Iris pigment epithelial cell (primary cell): ENCODE measurements at places on chromosomes 5 and 9.
A peak's percentile ranks its signal among the peaks of the same experiment; 100 is the strongest.

- DNase-seq: no peak
Measured at GRCh38 chr9:134406366-134407120, 80.3 kb downstream of the RXRA start.

- DNase-seq: no peak
Measured at GRCh38 chr9:114084282-114085073, 6.4 kb upstream of the AMBP start.

DNA sequence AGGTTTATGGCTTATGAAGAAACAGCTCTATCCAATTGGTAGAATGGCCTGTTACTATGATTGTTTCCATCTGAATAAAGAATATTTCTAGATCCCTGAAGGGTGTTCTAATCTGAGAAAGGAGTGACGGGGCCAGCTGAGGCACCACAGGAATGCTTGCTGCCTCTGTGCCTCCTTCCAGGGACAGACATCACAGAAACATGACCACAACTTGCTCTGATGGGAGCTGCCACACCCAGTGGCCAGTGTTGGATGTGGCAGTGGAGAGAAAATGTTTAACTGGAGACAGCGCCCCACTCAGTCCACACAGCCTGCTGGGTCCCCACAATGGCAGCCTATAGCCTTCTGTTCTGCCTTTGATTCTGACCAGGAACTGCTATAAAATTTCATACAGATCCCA, 38.6 kb upstream of the TESK1 start:
- no peak for DNase-seq

DNA sequence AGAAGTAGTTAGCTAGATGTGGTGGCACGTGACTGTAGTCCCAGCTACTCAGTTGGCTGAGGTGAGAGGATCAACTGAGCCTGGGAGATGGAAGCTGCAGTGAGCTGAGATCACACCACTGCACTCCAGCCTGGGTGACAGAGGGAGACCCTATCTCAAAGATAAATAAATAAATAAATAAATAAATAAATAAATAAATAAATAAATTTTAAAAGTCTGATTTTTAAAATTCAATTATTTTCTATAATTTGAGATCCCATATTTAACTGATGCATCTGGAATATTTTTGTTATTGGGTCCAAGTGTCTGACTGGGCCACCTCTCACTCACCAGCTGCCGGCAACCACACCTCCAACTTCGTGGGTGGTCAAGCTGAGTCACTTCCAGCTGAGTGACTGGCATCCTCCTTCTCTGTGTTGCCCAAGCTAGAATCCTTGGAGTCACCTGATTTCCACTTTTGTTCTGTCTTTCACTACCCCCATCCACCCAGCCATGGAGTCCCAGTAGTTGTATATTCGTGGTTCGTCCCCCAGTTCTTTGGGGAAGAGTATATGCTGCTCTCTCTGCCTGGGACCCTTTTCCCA, 70.9 kb downstream of the EGFLAM start:
- DNase-seq: peak; percentile 17

DNA sequence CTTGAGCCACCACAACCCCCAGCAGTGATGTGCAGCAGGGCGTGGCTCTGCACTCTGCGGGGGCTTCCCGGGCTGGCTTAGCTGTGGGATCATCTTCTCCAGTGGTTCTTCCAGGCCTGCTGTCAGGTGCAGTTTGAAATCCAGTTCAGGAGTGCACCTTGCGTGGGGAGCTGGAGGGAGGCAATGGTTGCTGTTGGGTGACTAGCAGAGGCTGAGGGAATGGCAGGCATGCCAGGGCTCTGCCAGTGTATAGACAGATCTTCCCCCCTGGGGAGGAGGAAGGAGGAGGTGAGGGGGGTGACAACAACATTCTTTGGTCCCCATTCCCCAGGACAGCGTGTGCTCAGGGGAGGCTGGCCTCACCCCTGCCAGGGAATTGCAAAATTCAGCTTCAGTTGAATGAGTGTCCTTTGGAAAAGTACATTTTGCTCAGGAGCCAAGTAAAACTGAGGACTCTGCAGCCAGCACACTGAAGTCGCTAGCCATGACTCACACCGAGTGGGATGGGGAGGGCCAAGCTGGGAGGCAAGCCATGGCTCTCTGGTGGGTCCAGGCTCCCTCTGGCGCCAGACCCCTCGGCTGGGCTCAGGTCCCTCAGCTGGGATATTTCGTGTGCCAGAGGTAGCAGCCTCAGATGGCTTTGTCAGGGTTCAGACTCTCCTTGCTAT, 35.0 kb downstream of the ERGIC1 start:
- DNase-seq: peak; percentile 94

GRCh38 chr5:61790678-61791077, 458.6 kb downstream of the ZSWIM6 start:
- no peak for DNase-seq

DNA sequence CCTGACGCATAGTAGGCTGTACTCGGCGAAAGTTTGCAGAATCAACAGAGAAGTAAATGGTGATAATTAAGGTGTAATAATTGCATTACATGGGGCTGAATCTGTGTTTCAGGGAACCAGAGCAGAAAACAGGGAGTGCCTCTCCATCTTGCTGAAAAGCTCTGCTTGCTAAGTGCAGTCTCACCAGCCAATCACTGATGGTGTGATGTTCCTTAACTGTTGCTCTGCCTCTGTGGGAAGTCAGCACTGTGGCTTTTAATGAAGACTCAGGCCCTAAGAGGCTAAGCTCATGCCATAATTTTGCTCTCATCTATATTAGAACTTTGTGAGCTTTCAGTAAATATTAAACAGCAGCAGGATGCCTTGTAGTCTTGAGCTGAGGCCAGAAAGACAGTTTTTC, 4.5 kb downstream of the PHF24 start:
- no peak for DNase-seq

DNA sequence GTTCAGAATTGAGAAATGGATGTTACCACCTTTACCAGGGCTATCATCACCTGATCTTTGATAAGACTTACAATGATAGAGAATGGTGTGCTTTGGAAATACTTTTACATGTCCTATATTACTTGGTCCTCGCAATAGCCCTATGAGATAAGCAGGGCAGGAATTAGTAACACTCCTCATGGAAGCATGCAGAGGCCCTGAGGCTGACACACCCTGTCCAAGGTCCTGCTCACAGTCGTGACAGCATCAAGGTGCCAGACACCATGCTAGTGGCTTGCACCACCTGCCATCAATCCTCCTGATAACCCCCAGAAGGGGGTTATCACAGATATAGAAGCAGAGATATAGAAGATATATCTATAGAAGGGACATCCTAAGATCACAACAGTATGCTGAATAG, 216.8 kb upstream of the TBC1D2 start:
- DNase-seq: no peak

- DNase-seq: no peak
Measured at GRCh38 chr5:17794815-17795214, 160.6 kb downstream of the TAF11L14 start.

DNA sequence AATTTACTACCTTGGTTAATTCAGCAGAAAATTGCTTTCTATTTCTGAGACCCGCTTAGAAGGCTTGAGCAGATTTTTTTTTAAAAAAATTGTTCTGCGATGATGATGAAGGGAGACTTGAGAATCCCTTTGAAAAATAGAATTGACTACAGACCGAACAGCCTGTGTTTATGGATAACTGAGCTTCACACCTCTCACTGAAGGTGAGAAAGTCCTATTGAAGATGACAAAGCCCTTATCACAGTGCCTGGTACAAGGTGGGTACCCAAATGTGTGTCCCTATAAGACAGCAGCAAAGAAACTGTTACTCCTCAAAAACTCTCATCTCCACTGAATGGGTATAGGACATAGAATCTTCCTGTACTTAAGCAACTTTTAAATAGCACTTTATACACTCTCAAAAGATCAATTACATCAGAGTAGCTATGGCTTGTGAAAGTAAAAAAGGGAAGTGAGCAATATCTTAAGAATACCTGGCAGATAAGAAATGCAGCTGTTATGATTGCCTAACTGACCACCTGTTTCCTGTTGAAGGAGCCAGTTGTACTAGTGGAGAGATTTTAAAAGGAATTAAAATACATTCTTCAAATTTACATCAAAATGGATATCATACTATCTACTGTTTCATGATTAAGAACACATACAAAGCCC, 419.7 kb downstream of the CHSY3 start:
- DNase-seq: peak; percentile 83

- DNase-seq: no peak
Measured at GRCh38 chr9:38117651-38118050, 48.6 kb upstream of the SHB start.

GRCh38 chr5:10476878-10477277, 35.2 kb downstream of the ROPN1L start:
- DNase-seq: no peak

- no peak for DNase-seq
Measured at GRCh38 chr9:7963026-7963425, 163.4 kb upstream of the DMAC1 start.

DNA sequence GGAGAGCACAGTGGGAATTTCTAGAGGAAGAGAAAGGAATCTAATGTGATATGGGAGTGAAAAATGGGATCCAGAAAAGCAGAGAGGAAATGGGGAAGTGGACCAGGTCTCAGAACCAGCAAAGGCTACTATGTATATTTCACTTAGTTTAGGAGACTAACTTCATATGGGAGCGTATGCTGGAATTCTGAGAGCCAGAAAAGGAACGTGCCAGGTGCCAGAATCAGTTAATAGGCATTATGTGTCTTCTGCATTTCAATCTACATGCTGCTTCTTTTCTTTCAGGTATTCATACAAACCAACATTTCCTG, 28.5 kb upstream of the IFNA14 start:
- DNase-seq: no peak

GRCh38 chr5:139651043-139651834, 3.1 kb downstream of the CXXC5 start:
- no peak for DNase-seq

GRCh38 chr5:154384480-154385235, 61.1 kb upstream of the SAP30L start:
- no peak for DNase-seq

- DNase-seq: no peak
Measured at GRCh38 chr9:126804198-126804695, 593 bp upstream of the ZBTB43 start.

GRCh38 chr5:7871653-7872052, 2.7 kb downstream of the MTRR start:
- no peak for DNase-seq
